Left lobe of liver (tissue), 2 donors: ENCODE measurements at places on chromosomes 12 and 14. TPM values are rescaled to one million over a fixed set of nuclear protein-coding genes. Genes with fewer than 3 reads are reported as not detected.

DNA sequence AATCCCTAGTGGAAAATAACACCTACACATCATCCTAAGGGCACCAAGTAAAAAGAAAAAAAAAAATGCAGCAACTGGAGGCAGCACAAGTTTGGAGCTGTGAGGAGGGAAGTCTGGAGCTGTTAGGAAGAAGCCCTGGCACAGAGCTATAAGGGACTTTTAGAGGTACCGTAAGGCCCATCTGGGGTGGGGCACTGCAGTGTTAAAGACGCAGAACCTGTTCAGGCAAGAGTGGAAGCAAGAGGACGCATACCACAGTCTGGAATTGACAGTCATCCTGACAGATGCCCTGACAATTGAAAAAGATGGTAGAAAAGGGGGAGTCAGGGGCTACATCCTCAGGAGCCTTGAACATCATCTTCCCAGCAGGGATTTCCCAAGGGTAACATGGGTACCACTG lies 195.9 kb upstream of the PLEKHG7 start:
- DNase-seq: no peak

DNA sequence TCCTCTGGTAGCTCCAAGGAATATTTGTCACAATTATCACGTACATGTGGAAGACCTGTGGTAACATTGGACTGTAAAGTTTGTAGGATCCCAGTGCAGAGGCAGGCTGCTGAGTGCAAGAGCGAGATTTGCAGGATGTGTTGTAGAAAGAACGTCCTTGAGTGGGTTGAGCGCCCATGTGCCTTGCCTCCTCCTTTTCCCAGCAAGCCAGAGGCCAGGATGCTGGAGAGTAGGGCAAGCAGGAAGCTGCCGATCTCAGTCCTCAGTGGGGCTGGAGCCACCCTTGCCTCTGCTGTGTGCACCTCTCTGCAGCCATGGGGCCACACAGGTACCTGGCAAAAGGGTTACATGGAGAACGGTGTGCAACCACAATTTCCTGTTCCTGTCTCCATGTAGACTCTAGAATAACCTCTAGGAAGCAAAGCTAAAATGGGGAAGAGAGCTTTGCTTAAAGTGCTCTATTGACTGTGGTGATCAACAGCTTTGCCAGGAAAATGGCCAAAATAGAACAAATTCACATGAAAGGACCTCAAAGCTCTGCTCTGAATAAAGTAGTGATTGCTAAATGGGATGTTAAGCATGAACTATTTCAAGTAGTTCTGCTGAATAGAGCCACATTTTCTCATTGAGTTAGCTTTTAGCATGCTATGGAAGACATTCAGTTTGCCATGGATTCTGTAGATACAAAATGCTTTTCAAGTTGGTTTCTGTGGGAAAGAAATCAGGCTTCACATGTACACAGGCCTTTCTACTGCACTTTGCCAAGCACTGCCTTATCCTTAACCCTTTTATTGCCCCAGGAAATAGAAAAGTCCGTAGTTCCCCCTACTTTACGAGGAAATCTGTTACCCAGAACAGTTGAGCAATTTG lies 37.4 kb downstream of the ANKRD9 start:
- DNase-seq: no peak

- DNase-seq: no peak
These were observed 13.2 kb downstream of the PTPN11 start for GRCh38 chr12:112431965-112432364.

- DNase-seq: no peak
These were observed 289.1 kb downstream of the CACNA1C start for GRCh38 chr12:2341871-2342270.

DNA sequence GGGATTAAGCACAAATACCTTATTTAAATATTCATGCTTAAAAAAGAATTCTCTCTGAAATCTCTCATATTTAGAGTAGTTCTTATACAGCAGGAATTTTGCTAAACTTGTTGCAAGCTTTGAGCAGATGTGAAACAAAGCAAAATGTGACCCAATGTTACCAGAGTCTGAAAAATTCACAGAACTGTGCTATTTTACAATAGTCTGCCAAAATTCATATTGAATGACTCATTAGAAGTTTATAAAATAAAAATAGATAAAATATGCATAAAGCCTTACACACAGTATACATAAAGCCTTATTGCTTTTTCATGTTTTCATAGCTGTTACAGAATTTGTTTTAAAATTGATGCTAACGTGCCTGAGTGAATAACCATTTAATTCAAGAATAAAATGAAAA lies 17.8 kb upstream of the RHOJ start:
- DNase-seq: no peak

DNA sequence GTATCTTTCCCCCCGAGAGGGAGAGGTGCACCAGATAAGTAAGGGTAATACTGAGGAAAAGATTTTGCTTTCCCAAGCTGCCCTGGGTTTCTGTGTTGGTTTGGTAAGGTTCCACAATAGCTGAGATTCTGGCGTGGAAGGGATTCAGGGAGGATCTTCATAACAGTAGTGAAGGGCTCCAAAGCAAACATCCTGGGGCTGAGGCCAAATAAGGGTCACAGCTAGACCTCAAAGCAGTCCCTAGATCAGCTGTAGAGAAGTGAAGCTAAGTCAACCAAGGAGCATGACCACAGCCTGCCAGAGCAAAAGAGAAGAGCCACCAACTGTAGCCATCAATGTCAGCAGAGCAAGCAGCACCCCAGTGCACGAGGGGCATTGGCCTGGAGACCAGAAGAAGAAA lies 73.2 kb upstream of the SLC35F4 start:
- no peak for DNase-seq

- DNase-seq: no peak
These were observed 23.2 kb downstream of the HSPB8 start for GRCh38 chr12:119201789-119202543.

DNA sequence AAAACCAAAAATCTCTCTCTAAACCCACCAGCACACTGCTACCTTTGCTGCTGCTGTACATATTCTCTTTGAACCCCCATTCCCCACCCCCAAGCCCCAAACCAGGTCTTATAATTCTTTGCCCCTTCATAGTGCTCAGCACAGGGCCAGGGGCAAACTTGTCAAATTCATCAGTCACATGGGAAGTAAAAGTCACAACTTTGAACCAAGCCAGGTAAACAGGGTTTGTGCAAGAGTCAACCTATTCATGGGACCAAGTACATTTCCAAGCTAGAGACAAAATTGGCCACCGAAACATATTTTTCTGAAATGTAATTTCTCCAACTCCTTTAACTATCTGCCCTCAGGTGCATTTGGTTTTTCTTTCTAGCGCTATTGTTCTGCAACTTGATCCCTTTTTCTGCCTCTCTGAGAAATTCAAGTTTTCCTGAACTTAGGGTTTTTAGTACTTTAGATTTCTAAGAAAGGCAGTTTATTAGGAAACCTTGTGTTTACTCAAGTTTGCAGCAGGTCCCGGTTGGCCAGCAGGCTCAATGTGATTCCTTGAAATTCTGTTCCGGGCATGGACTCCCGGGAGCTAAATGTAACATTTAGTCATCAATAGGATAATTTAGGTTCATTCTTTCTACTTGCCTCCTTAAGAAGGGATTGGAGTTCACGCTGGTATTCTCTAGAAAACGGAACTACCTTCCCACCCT lies 230.5 kb downstream of the EFCAB11 start:
- DNase-seq: no peak

GRCh38 chr14:68564826-68565759 lies 227.8 kb downstream of the ZFP36L1 start:
- no peak for DNase-seq

GRCh38 chr12:62292761-62293344 lies 32.6 kb downstream of the USP15 start:
- DNase-seq: no peak

DNA sequence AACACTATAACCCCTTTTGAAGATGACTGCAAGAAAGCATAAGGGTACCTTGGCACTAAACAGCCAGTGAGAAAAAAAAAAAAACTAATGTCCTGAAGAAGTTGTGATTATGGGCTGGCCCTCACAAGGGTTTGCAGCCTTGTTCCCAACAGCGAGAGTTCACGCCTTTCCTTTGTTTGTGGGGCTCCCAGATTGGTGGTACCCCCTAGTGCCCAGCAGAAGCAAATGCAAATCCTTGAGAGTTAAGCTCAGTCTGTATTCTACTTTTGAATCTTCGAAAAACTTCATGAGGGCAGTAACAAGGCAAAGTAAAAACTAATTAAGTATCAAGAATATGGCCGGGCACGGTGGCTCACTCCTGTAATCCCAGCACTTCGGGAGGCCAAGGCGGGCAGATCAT lies 238.9 kb upstream of the LMO3 start:
- no peak for DNase-seq

DNA sequence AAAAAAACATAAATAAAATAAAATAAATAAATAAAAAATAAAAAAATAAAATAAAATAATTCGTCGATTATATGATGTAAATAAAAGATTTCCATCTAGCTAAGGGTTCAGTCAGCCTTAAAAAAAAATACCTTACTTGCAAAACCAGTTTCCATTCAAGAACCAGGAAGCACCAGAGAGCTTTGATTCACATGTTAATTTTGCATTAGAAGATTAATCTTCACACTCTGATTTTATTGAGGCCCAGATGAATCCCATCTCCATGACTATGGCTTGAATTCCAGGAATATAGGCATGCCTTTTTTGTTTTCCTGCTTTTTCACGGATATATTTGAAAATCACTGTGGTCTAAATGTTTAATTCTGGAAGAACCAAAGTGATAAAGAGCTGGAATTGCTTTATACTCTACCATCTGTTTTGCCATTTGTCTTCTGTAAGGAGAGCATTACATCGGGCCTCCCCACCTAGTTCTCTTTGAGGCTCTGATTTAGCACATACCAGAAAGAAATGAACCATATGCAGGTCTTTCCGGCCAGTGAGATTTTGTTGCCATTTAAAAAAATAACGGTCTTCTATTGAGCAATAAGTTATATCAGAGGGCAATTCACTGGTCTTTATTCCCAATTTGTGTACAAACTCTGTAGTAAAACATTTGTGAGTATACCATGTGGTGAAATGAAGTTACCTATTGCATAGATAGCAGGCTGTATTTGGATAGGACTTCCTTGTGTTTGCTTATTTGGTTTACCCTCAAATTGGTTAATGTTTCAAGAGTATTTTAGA lies 175.5 kb downstream of the AEBP2 start:
- no peak for DNase-seq

DNA sequence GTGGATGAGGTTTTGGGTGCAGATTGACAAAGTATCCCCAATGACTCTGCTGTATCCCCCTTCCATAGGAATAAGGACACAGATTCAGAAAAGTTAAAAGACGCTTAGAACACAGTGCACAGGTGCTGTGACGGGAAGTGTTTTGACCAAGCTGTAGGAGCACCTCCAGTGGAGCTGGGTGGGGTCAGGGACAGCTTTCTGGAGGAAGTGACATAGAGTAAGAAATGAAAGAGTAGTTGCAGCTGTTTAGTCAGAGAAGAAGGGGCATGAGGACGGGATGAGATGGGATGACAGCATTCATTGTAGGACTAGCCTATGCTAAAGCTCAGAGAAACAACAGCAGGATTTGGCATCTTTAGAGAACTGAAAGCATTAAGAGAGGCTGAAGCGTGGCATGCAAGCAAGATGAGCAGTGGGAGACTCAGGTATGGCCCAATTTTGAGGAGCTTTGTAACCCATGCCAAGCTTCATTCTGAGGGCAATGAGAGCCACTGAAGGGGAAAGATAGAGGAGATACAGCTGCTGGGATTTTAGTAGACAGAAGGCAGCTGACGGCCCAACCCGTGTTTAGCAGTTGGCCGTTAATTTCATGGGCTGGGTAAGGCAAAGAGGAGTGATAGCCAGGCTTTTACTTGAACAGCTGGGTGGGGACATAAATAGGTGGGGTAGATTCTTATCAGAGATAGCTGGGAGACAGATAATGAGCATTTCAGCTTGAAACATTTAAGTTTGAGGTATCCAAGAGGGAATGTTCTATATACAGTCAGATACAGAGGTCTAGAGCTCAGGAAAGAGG lies 131.8 kb upstream of the KRAS start:
- no peak for DNase-seq

DNA sequence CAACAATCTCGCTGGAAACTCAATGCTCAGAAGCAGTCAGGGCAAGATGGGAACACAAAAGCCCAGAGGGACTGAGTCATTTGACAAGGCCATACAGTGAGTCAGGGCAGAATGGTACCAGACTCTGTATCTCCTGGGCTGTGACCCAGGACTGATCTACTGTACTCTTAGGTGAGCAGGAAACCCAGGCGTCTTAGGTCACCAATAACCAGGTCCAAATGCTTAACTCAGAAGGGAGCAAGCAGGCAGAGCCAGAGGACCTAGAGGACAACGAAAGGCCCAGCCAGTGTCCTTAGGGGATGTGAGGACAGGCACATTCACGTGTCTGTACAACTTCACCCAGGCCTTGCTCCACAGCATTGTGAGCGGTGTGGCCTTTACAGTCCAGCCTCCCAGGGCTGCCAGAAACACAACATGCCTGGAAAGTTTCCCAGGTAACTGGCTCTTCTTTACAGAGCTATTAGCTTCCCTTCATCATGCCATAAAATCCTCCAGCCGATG lies 69.9 kb downstream of the ARL6IP4 start:
- DNase-seq: peak; percentile 85

- no peak for DNase-seq
These were observed 79.6 kb downstream of the RPL10L start for GRCh38 chr14:46571970-46572369.

DNA sequence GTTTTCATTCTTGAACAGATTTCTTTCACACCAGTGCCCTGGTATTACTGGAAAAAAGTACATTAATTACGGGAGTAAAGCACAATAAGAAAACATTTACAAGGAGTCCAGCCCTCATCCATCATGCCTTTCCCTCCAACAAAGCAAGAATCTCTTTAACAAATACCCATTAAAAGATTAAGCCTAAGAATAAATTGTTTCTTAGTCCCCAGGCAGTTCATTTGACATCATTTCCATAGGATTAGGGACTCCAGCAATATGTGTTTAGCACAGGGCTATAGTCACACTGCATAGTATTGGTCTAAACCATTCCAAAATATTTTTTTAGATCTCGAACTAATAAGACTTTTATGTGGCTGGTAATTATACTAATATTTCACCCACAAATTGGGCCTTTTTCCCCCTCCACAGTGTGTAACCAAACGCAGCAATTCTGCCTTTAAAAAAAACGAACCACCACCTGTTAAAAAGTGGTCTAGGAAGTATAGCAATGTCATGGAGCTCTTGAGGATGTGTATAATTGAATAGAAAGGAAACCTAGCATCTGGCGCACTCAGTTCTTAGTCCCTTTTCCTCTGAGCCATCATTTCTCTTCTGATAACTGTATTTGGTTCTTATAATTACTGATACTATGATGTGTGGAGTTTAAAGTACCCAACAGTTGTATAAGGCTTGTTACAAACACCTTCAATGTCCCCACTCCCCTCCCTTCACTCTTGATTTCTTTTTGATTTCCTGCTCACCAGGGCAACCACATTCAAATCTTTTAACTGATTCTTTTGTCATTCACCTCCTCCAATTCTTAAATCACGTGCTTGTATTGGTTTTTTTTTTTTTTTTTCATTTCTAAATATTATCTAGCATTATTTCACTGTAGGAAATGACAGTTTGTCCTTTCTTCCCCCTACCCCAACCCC lies 138.7 kb downstream of the ETV6 start:
- no peak for DNase-seq

GRCh38 chr12:89316705-89317139 lies 35.6 kb downstream of the DUSP6 start:
- no peak for DNase-seq

RNASE3 gene
- total RNA-seq: not detected

NRL gene
- 3.5 TPM for total RNA-seq

FOXN4 gene
- total RNA-seq: 0.10 TPM

NRIP2 gene
- total RNA-seq: 0.15 TPM

SOAT2 gene
- 0.25 TPM for total RNA-seq

FBLN5 gene
- total RNA-seq: 7.7 TPM

EPYC gene
- not detected for total RNA-seq

SLC2A14 gene
- 95.3 TPM for total RNA-seq

LYZ gene
- total RNA-seq: 6.6 TPM

TPI1 gene
- total RNA-seq: 300 TPM

PZP gene
- total RNA-seq: 0.70 TPM

SERPINA3 gene
- 7,311 TPM for total RNA-seq

MAP3K9 gene
- 3.1 TPM for total RNA-seq
